ENCODE measurements at places on chromosomes 7 and 10.

GRCh38 chr10:59905066-59905730, 1.2 kb downstream of the CCDC6 start:
- peak; percentile 38 for DNase-seq

DNA sequence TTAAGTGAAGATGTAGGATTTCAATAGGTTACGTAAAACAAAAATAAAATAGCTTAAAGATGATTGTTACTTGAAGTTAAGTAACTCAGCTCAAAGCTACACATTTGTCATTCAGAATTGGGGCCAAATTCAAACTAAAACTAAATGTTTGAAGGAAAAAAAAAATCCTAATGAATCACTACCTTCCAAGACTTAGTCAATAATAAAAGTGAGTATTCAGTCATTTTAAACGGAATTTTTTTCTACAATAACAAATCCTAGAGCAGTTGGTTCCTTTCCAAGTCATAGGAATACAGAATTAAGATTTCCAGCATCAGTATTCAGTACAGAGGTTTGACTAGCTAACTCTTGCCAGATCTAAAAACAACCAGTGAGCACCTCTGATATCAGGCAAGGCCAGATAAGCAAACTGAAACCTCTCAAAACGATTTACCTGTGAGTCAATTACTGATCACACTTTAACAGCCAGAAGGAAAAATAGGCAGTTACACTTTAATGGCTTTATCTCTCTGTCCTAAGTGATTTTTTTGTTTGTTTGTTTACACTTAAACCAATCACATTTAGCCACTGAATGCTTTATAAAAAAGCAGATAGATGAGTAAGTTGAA, 669.8 kb upstream of the ANKRD30A start:
- DNase-seq: no peak

- DNase-seq: no peak
Observed at GRCh38 chr10:45557275-45557905, 115.2 kb downstream of the ZFAND4 start.

DNA sequence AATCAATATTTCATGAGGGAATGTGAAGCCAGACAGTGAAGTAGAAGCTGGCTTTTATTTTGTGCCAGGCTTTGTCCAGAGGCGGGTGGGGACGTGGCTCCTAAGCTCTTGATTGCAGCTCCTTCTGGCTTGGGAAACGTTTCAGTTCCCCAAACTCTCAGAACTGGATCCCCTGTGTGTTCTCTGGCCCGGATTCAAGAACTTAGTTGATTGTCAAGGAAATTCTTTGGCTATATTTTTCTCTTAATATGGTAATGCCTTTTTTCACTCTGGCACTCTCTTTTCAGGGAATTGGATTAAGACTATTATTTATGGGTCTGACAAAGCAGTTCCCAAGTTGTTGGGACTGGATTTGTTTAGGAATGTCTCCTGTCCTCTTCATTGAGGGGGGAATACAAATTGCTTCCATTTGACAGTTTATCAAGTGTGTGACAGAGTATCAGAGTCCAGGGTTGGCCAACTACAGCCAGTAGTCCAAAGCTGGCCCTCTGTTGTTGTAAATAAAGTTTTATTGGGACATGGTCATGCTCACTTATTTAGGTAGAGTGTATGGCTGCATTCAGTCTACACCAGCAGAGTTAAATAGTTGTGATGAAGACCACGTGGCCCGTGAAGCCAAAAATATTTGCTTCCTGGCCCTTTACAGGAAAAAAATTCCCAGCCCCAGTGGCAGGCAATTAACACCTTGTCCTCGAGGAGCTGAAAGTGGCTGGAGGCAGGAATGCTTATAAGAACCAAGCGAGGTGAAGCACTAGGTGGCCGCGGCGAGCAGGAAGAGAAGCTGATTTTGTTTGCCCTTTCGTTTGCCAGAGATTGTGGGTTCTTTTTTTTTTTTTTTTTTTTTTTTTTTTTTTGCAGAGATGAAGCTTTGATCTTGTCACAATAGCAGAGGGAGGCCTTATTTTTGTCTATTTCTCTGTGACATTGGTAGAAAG, 34.3 kb downstream of the HTRA1 start:
- DNase-seq: no peak

DNA sequence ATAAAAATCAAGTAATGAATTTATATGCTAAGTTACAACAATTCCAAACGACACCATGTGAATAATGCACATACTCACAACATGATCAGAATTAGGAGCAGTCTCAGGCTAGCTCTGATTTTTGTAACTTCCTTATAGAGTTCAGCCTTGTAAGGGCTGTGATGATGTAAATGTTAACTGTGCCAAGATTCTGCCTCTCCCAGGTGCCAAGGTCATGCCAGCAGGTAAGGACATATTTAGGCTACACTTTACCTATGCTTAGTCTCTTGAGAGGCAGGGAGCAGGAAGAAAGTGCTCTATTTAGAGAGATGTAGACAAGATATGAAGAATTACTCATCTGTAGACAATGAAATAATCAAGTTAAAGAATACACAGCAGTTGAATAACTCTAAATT, 53.6 kb upstream of the AGR3 start:
- no peak for DNase-seq

GRCh38 chr10:19412531-19412930, 363.9 kb downstream of the MALRD1 start:
- no peak for DNase-seq

DNA sequence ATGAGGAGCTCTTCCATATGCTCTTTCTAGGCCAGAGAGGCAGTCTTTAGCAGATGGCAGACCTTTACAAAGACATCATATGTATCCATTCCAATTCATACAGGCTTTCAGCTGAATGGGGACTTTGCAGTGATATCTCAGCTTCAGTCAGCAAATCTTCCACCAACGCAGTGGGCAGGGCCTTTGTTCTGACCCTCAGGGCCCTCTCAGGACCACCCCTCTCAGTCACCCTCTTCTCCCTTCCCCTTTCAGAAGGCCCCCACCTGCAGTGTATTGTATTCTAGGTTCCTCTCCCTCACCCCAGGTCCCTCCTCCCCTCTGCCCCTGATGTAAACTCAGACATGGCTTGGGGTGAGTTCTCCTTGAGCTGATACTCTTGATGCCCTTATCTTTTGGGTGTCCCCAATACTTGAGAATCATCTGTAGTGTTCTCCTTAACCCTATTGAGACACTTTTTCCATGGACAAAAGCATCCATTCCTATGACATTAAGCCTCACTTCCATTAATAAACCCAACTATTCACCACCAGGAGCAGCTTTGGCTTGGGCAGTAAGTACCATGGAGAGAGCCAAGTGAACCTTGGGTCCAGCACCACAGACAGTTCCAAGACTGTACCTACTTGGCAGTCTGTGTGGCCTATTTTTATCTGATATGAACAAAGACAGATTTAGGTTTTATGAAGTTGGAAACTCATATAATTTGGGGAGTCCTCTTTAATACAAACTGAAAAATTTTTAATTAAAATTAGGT, 62.7 kb downstream of the ADCYAP1R1 start:
- no peak for DNase-seq

DNA sequence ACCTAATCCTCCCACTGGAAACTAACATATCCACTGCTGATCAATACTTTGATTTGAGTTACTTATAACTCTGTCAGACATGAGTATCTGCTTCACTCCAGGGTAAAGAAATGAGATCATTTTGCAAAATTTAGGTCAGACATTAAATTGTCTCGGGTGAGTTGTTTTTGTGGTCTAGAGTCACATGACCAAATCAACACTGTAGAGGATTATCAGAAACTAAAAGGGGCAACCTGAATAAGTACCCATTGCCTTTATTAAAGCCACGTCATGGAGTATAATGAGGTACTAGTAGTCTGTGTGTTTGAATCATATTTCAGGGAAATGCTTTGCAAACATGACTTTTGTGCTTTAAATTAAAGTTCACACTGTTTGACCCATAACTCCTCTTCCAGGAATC, 107.7 kb upstream of the ADO start:
- no peak for DNase-seq

GRCh38 chr7:90726623-90727022, 130.5 kb downstream of the CDK14 start:
- DNase-seq: no peak

- DNase-seq: no peak
Observed at GRCh38 chr10:50381642-50382041, 130.3 kb upstream of the ASAH2 start.
